ENCODE measurements at places on chromosomes 2 and 18.

- no peak for DNase-seq
Observed at GRCh38 chr18:21456428-21457178, 143.9 kb downstream of the ESCO1 start.

DNA sequence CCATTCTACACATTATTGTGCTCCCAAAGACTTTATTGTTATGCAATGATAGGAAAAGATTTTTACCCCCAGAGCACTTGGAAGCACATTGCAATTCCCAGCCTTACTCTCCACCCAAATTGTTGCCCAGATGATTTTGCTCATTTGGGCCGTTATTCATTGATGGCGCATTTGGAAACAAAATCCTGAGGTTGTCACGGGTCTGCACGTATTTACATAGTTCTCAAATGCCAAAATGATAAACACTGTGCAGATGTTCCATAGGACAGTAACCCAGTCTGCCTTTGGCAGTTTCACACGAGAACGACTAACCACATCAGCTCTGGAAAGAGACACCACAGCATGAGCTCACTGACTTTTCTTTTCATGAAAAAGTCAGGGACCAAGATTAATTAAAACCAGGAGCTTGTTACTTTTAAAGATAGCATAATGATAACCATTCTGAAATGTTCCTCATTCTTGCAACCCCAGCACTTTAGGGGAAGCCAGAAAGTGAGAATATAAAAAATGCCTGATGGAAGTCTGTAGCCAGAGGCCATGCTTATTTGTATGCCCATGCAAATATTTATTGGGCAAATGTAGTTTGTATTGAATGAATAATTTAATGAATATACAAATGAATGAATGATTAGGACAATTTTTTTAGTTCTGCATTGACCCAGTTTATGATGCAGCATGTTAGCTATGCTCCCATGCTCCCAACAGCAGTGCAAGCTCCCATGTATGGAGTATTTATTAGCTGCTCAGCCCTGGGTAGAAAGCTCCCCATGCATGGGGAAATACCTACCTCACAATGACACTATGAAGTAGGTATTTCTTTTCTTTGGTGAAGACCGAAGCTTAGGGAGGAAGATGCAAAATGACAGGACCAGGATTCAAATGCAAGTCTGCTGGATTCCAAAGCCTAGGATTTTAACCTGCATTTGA, 84.6 kb downstream of the MAIP1 start:
- DNase-seq, result no peak

DNA sequence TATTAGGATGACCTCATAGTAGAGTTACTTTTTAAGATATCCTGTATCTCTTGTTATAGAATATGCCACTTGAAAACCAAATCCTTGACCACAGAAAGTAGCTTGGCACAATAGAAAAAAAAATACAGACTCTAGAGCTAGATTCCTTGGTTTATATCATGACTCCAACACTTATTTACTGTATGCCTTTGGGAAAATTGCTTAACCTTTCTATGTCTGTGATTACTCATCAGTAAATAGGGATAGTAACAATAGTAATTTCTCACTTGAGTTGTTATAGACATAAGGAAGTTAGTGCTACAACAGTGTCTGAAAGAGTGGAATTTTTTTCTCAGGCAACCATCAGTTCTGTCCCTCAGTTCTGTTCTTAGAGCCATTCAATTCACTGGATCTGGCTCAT, 193.8 kb downstream of the GULP1 start:
- no peak for DNase-seq

DNA sequence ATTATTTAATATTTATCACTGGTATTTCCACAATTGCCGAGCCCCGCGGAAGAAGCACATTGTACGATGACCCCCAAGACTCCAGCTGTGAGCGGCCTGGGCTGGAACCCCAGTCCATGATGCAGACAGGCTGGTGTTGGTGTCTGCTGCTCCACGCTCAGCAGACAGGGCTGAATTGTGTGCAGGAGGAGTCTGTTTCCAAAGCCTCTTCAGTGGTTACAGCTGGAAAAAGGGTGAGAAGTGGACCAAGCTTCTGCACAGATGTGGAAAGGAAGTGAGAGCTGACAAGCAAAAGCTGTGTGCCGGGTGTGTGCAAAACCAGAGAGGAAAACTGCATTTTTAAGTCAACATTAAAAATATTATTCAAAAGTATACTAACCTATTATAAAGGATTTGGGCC, 500.4 kb downstream of the GALR1 start:
- DNase-seq, result no peak

DNA sequence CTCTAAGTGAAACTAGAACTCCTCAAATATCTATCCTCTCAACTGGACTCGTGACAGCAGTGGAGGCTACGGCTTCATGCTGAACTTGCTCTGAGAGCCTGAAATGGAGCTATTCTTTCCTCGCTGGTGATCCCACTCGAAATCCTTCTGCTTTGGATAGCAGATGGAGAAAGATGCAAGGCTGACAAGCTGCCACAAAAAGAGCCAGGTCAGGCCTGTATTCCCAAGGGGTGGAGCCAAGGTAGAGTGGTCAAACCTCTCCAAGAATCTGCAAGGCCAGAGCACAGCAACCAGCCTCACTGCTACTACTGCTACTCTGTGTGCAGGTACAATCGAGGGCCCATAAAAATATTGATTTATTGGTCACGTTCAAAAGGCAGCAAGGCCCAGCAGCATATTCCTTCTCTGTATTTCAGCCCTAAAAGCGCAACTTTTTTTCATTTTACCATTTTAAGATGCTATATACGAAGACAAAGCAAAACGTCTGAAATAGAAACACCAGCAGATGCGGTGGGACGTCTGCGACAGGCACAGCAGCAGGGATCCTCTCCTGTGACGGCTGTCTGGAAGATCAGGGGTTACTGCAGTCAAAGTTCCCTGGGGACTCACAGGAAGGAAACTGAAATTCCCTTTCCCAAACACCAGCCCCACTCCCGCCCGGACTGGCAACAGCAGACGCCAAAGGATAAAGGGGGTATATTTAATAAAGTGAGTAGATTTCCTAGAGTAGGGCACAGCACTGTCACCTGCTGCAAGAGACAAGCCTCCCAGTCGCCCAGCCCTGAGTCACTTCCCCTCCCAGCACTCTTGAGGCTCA, 2.4 kb downstream of the SPRED2 start:
- no peak for DNase-seq

- DNase-seq, result no peak
Observed at GRCh38 chr2:102321941-102322719, 10.8 kb downstream of the IL1RL1 start.

- DNase-seq, result no peak
Observed at GRCh38 chr18:49609256-49610021, 47.6 kb downstream of the LIPG start.

DNA sequence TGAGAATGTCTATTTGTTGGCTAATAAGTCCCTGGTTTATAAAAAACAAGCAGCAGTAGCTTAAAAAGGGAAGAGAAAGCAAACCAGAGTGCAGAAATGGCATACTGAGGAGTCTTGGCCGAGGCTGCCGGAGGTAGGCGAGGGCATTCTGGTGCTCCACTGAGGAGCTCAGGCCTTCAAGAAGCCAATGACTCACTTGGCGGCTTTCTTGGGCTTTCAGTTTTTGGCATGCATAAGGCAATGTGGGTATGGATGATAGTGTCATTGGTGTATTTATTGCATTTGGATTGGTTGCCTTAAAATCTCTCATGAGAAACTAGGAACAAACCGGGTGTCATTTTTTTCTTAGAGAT, 119.6 kb upstream of the ARL5A start:
- DNase-seq, result no peak

DNA sequence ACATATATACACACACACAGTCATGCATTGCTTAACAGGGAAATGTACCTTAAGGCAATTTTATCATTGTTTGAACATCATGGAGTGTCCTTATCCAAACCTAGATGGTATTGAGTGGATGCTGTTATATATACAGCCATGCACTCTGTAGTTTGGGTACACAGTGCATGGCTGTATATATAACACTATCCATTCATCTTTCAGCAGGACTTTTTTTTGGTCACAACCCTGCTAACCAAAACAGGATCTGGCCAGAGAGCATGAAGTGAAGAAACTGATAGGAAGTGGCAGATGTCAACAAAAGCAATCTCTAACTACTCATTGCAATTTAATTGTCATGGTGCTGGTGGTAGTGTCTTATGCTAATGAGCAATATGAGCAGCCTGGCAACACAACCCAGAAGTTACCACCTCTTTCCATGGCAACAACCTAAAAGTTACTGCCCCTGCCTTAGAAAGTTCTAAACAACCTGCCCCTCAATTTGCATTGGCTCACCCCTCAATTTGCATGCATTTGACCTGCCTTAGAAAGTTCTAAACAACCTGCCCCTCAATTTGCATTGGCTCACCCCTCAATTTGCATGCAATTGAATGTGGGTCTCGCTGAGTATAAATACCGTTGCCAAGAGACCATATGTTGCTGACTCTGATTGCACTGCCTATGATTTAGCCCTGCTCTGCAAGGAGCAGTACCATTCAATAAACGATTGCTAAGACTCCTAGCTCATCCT, 434.9 kb downstream of the DSEL start:
- no peak for DNase-seq

- no peak for DNase-seq
Observed at GRCh38 chr2:117935954-117936353, 77.9 kb downstream of the CCDC93 start.

- DNase-seq, result no peak
Observed at GRCh38 chr2:157172866-157173578, 84.5 kb upstream of the GALNT5 start.

- DNase-seq, result no peak
Observed at GRCh38 chr2:215110918-215111317, 27.5 kb downstream of the ABCA12 start.

- no peak for DNase-seq
Observed at GRCh38 chr2:199228887-199229819, 228.6 kb downstream of the SATB2 start.

DNA sequence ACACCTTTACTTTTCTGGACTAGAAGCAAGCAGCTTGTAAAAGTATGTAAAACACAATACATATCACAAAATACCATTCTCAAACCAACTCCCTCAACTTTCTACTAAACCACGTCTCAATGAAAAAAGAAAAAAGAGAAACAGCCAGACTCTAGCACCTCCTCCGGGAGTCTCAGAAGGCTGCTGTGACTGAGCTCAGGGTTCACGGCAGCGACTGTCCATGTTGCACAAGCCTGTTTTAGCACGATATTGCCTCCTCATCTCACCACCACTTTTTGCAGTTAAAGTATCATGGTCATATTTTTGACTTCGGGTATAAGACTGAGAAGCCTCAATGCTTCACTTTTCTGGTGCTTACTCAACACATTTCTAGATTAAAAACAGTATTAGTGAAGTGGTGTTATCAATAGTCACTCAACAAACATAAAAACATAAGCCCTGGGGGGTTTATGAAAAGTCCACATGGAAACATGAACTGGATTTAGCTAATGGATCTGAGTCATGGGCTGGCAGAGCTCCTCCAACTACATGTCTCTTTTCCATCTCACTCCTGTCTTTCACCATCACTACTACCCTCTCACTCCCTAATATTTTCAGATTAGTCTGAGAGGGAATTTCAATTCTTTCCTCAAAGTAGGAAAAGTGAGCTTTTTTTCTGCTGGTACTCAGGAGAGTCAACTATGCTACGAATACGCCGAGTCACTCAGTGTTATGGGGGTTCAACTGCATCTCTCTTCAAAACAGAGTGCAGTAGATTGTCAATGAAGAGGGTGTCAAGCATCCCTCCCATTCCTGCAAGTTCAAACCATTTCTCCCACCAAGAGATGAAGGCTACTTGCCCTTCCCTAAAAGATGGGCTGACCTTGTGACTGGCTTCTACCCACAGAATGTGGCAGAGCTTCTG, 113.7 kb downstream of the OSR1 start:
- DNase-seq, result no peak

DNA sequence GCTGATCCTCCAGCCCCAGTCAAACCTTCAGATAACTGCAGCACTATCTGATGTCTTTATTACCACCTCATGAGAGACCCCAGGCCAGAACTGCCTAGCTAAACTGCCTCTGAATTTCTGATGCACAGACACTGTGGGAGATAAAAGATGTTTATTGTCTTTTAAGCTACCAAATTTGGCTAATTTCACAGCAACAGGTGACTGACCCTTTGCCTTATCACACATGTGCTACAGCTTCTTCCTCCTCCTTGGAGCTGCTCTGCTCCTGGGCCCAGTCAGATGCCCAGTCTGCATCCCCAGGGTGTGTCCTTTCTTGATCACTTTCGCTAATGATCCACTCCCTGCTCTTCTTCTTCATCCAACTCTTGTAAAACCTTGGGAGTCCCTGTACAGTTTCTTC, 19.6 kb upstream of the ACOXL start:
- no peak for DNase-seq

DNA sequence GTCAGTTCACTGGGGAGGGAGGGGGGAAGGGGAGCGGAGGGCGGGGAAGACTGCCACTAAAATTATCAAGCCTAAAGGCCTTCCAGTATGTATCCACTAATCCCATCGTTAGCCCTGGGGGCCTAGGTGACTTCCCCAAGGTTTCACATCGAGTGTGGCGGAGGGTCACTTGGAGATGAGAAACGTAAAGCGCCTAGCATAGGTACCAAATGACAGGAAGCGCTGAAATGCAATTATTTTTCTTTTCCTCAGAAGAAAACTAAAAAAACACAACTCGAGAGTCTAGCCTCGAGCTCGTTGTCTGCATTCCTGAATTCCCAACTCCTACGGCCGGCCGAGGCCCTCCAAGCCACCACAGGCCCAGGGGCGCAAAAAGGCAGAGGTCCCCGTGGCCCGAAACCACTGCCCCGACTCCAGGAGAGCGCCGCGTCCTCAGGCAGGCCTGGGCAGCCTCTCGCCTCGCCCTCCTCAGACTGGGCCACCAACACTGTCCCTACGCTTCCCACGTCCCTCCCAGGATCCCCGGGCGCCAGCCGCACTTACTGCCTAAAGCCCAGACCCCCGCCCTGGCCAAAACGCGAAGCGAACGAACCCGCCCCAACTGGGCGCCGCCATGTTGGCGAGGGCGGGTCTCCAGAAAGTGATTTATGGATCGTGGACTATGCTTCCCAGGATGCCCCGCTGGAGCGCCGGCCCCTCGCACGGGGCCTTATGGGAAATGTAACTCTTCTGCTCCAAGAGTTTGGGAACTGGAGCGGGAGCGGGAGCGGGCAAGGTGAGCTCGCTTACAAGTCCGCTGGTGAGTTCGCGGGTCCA, at the start of gene USP40:
TSS of gene USP40 (minus strand) at position 642 of the 816 bp plus-strand sequence. CDS start 1,228 bp downstream, outside the sequence.
- DNase-seq, result peak; percentile 98

- DNase-seq, result no peak
Observed at GRCh38 chr2:79798776-79799175, 285.9 kb downstream of the CTNNA2 start.

GRCh38 chr2:9162841-9163240, 43.8 kb upstream of the ASAP2 start:
- DNase-seq, result no peak

- peak; percentile 92 for DNase-seq
Observed at GRCh38 chr18:8367217-8367988, 241.8 kb upstream of the RAB12 start.
